ENCODE measurements at places on chromosomes 2 and 18.

GRCh38 chr2:130785466-130786055 is 30.2 kb downstream of the AMER3 start:
- no peak for DNase-seq

DNA sequence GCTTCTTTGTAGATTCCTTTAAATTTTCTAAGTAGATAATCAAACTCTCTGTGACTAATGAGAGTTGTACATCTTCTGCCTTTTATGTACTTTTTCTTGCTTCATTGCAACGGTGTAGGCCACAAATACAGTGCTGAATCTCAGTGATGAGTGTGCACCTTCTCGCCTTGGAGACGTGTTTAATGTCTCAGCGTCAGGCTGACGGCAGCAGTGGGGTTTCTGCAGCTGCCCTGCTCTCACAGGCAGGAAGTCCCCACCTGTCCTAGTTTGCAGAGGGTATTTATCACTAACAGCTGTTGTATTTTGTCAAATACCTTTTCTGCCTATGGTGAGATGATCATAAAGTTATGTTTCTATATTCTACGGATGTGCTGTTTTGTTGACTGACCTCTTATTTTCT is 13.3 kb downstream of the AGXT start:
- DNase-seq: no peak

DNA sequence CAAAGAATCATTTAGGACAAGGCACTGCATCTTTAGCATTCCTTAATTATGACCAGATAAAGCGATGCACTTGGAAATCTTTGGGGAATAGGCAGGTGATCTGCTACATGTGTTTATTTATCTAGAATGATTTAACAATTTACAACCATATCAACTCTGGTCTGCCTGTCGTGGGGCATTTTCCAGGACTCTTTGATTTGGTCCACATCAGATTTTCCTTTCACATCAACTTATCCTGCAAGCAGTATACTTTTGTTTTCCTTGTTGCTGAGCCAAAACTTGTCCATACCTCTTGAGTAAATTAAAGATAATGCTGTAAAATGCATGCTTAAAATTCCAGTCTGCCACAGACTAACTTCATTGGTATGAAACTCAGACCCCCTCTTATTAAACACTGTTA is 312.4 kb upstream of the TCF4 start:
- no peak for DNase-seq

DNA sequence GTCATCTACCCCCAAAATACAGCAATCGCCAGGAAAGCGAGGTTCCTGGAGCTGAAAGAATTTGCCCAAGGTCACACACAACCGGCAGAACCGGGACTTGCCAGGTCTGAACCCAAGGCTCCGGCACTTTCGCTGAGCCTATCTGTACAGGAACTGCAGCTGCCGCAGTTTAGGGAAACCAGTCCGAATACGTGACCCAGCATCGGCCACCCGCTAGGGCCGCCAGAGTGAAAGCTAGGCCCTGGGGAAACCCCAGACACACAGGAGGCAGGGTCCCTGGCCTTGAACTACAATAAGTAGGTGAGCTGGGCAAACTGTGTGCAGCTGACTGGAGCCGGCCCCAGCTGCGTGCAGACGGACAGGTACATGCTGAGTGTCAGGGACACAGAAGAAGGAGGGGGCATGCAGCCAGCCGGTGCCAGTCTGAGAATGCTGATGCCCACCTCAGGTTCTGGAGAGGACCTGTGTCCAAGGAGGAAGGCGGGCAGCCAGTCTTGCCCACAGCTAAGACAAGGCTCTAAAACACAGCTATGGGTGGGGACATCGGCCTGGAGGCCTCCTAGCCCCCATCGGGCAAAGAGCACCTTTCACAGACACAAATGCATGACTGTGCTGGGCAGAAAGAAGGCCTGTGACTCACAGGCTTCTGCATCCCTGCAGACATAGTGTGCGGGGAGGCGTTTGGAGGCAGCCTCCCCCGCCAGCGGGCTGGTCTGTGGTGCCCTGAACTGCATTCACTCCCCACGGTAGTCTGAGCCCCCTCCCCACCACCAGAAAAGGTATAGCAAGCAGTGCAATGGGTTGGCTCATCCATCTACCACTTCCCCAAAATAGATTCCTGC is 107.4 kb upstream of the ID2 start:
- DNase-seq: no peak

- DNase-seq: no peak
These were observed 358.6 kb downstream of the METTL4 start for GRCh38 chr18:2212598-2213205.

All from GF-D8 (cell line).